ENCODE measurements at places on chromosomes 11 and 22.

GRCh38 chr22:28029201-28029948 lies 110.3 kb upstream of the PITPNB start:
- DNase-seq: peak; percentile 16

DNA sequence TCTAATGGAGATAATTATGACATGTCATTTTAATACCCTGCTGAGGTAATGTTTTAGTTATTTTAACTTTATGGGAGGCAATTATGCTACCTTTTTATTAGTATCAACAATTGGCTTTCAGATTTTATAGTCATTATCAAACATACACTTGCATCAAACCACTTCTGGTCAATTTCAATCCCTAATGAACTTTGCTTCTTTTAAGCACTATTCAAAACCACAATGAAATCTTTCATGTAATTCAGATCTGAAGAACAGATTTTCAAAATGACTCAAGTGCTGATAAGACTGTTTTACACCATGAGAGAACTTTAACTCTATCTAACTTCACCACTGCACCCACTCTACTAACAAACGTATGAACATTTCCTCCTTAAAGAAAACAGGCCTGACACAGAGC lies 25.9 kb upstream of the CCDC34 start:
- no peak for DNase-seq

GRCh38 chr11:70473873-70474690 lies 75.8 kb downstream of the CTTN start:
- no peak for DNase-seq

GRCh38 chr11:86999859-87000753 lies 37.6 kb upstream of the TMEM135 start:
- DNase-seq: no peak

GRCh38 chr11:87056091-87056490 lies 18.4 kb downstream of the TMEM135 start:
- no peak for DNase-seq

- no peak for DNase-seq
Measured at GRCh38 chr11:85752890-85753581, 57.9 kb downstream of the SYTL2 start.

DNA sequence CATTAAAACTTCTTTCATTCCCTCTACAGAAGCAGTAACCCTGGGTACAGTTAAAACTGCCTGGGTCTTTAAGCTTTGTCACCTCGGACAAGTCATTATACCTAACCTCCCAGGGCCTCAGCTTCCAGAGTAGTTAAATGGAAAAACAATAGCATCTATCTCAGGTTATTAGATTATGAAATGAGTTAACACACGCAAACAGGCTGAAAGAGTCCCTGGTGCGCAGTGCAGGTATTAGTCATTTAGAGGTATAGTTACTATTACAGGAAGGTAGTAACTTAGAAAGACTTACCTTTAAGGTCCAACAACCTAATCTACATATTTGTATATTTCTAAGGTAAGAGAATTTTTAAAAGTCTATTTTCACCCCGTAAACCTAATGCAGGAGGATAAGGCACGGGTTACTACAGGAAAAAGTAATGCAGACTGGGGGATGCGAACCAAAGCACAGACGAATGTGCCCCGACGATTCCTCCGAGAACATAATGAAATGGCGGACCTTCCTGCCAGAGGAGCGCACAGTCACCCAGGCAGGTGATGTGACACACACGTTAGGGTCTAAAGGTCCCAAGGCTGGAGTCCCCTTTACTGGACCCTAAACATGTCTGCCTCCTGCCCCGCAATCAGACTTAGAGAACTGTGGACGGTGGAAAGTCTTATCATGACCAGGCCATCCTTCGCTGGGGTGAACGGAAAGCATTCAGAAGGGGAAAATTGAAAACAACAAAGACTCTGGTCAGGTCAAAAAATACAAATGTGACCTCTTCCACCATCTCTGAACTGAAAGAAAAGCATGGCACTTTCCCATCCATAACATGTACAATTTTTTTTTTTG lies 1.3 kb downstream of the NAP1L4 start:
- no peak for DNase-seq

- DNase-seq: peak; percentile 39
Measured at GRCh38 chr11:31487848-31488247, 21.6 kb downstream of the IMMP1L start.

DNA sequence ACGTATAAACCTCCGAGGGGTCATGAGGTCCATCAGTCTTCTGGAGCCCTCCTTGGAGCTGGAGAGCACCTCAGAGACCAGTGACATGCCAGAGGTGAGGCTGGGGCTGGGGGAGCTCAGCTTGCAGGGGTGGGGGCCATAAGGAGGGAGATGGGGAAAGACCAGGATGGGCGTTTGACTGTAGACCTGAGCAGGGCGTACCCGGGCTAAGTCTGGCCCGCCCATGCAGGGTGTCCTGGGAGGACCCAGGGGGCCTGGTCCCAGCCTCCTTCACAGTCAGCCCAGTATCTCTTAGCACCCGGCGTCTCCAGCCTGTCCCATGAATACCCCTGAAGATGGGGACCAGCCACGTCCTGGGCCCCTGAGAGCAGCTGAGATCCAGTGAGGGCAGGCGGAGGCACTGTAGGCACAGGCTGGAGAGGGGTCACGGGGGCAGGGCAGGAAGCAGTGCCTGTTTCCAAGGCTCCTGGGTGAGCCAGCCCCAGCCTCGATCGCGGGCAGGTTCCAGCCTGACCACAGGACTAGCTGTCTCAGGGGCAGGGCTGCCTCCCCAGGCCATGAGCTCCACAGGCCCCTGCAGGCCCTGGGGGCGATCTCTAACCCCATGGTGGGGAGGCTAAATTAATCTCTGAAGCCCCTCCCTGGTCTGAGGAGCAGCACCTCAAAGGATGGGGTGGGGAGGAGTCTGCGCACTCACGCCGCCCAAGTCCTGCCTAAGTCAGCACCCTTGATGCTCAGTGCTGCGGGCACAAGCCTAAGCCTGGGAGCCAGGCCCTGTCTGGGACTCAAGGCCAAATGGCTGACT lies 7.1 kb downstream of the SSH3 start:
- no peak for DNase-seq

GRCh38 chr11:77407613-77408012 lies 66.3 kb downstream of the PAK1 start:
- no peak for DNase-seq

DNA sequence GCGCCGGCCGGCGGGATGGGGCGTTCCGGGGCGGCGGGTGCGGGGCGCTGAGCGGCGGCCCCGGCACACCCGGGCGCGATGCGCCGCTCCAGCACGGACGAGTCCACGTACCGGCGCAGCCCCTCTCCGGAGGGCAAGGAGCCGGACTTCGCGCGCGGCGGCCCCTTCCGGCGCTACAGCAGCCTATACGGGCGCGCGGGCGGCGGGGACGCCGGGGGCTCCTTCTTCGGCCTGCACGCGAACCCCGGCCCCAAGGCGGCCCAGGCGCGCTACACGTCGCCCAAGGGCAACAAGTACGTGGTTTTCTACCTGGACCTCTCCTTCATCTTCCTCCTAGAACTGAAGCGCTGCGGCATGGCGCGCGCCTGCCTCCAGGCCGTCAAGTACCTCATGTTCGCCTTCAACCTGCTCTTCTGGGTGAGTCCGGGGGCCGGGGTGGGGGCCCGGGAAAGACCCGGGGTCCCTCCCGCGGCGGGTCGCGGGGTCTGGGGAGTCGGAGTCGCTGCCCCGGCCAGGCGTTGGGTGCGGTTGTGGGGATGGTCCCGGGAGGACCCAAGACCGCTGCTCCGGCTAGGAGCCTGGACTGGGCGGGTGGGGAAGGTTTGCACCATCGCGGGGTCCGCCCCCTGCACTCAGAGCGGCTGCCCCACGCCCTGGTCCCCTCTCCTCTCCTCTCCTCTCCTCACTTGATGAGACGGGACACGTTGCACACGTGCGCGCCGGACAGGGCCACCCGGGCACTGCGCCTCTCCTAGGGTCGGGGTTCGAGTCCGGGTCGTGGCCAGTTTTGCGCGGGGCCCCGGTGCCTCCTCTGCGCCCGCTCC lies 7.5 kb downstream of the TSPAN4 start:
- no peak for DNase-seq

DNA sequence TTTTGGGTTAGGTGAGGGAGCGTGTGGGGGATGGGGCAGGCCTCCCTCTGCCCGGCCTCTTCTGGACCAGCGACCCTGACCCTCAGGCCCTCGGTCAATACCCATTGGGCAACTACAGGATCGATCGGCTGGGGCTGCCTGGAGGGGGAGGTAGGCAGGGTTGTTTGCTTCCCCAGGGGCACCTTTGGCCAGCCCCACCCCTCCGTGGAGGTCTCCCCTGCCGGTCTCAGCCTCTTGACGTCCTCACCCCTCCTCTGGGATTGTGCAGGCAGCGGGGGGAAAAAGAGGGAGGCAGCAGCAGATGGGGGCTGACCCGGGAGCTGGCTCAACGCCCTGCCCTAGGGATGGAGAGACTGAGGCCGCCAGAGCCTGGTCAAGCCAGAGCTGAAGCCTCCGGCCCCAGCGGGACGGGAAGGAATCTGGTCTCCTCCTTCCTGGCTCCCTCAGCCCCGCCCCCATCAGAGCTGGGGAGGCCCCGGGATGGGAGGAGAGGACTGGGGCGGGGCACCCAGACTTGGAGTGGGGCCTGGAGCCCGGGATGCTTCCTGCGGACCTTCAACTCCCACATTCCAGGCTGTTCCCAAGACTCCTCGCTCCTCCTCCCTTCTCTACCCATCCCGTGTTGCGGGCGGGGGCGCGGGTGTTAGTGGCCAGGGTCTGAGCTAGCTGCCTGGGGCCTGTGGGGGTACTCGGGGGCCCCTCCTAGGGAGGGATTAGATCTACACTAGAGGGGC lies 14.4 kb upstream of the CDC42EP1 start:
- no peak for DNase-seq

GRCh38 chr22:50674606-50675552 lies 2.3 kb downstream of the SHANK3 start:
- no peak for DNase-seq

- DNase-seq: no peak
Measured at GRCh38 chr22:19820880-19821522, 33.7 kb downstream of the GNB1L start.

- no peak for DNase-seq
Measured at GRCh38 chr11:43523632-43524031, 156.9 kb upstream of the HSD17B12 start.

- DNase-seq: no peak
Measured at GRCh38 chr22:48717883-48718817, 1109.5 kb downstream of the BRD1 start.

GRCh38 chr11:134027671-134028070 lies 41.2 kb upstream of the JAM3 start:
- no peak for DNase-seq

GRCh38 chr11:130478881-130479280 lies 30.4 kb downstream of the ADAMTS15 start:
- DNase-seq: no peak

DNA sequence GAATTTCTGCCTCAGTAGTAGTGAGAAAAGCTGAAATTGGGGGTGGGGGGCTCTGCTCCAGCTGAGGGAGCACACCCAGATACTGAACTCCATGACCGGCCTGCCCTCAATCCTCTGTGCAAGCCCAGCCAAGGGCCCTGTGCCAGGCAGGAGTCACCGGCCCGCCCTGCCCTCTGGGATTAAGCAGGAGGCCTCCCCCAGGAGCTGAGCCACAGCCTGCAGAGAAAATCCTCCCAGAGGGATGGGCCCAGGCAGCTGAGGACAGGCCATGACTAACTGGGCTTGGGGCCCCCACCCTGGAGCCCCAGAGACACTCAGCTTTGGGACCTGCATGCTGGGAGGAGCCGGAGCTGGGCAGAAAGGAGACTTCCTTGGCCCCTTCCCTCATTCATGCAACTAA lies 48.8 kb downstream of the MN1 start:
- DNase-seq: no peak

GRCh38 chr11:130549393-130549999 lies 101.1 kb downstream of the ADAMTS15 start:
- DNase-seq: no peak

DNA sequence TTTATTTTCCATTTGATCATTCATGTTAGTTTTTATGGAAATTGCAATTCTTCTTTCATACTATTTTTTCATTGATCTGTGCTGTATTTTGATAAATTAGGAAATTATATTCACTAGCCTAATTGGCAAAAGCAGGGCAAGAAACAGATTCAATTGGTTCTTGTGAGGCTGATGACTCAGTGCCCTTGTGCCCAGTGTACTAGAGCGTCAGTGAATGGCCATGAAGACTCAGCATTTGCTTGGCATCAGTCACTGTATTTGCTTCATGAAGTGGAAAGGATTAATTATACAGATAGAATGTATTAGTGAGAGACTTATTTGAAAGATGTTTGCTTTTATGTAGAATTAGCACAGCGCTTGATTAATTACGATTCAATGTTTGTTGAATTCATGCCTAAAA lies 31.8 kb downstream of the MRGPRX1 start:
- no peak for DNase-seq

DNA sequence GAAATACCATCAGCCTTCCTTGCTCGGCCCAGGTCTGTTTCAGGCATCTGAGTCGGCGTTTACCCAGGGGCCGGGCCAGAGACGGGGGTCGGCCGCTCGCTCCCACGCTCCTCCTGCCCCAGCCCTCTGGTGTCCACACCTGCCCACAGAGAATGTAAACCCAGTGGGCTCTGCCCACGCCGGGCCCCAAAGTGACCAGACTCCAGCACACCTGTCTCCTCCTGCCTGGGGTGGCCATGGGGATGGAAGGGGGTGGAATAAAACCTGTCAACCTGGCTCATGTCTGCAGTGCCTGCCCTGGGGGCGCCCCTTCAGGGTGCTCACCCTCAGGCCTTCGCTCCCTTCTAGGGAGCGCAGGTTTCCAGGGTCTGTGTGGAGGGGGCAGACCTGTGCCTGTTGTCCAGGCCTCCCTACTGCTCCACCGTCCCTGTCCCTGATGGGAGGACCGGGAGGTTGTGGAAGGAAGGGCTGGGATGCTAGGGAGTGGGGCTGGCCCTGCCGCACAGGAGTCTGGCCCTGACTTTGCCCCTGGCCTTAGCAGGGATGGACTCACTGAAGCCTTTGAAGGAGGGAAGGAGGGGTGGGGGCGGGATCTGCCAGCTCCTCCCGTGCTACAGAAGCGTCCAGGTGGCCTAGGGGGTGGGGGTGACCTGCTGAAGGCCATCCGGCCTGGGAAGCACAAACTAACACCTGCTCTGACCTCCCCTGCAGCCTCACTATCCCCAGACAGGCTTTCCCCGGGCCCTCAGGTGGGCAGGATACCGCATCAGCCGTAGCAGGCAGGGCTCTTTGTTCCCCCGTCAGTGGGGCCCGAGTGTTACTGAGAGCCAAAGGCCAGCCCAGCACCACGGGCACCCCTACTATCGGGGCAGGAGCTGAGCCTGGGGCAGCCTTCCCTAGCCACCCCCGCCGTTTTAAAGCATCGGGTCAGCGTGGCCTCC lies 14.7 kb upstream of the ARHGAP8 start:
- no peak for DNase-seq

- peak; percentile 49 for DNase-seq
Measured at GRCh38 chr11:116879800-116880625, 42.6 kb upstream of the APOA1 start.

DNA sequence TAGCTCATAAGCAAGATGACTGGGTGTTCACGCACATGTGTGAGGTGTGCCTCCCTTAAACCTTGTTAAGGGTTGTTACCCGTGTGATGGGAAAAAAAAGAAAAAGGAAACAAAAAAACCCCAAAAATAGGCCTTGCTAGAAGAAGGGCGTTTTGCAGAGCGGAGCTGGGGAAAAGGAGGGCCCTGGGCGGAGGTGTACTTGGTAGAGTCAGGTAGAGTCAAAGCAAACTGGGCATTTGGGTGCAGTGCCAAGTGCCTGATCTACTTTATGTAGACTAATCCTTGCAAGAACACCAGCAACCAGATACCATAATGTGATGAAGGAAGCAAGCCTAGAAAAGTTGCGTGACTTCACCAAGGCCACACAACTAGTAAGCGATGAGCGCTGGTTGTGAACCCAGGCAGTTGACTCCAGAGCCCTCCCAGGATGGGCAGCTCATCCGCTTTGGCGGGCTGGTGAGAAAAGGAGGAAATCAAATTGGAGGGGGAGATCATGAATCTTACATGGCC lies 1.2 kb upstream of the TIRAP start:
- DNase-seq: no peak

All from inflammatory macrophage treated with lipopolysaccharide for 1 hour (primary cell).